Dermis blood vessel endothelial cell (primary cell): ENCODE measurements at places on chromosomes 16 and 17. TPM values are rescaled to one million over a fixed set of nuclear protein-coding genes. Genes with fewer than 3 reads are reported as not detected.

DNA sequence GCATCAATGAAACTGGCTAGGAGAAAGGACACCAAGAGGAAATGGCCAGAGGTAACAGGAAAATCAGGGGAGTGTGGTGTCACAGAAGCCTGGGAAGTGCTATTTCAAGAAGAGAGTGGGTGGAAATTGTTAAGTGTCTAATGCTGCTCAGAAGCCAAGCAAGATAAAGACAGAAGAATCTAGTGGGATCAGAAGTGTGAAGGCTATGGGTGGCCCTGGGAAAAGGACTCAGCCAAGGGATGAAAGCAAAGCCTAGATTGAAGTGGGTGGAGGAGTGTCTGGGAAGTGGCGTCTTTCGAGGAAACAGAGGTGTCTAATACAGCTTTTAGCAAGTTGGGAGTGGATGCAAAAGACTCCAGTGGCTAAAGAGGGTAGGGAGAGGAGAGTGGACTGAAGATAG is 13.4 kb downstream of the PDZD9 start:
- DNase-seq, result no peak

GRCh38 chr17:21039839-21040575 is 2.8 kb downstream of the USP22 start:
- DNase-seq, result peak; percentile 62

Gene WSB1
- 783 and 844 TPM in 2 replicates for total RNA-seq

- no peak for DNase-seq
Observed at GRCh38 chr16:65936096-65936495, 430.4 kb upstream of the CDH5 start.

DNA sequence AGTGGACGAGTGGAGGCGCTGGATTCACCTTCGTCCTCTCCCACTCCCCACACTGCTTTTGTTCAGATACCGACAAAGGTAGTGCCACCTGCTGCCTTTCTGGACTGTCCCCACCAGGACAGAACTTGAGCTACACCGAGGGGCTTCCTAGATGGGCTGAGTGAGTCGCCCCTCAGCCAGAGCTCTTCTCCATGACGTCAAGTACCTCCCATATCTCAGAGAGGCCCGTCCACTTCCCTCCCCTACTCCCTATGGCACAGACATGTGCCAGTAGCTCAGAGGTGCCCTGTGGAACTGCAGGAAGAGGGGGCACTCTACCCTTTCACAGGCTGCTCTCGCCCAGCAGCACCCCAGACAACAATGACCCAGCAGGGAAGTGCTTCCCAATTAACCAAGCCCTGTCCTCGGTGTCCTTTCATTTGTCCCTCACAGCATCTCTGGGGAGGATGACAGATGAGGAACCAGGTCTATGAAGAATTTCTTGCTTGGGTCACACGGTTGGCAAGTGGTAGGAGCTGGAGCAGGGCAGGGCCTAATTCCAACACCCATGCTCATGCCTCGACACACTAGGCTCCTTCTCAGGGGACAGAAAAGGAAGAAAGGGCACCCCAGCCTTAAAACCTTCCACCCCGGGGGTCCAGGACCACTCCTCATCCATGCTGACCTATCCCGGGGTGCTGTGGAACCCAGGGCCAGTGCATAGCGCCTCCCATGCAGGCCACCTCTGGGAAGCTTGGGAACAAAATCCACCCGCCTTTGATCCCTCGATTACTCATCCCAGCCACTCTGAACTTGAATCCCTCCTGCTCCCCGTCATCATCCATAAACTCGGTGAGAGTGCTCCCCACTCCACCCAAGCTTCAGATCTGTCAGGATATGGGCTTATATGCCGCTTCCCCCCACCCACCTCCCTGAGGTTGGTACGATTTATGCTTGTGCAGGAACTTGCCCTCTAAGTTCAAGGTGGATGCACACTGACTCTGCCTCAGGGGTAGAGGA is 51.7 kb downstream of the WNT3 start:
- no peak for DNase-seq

DNA sequence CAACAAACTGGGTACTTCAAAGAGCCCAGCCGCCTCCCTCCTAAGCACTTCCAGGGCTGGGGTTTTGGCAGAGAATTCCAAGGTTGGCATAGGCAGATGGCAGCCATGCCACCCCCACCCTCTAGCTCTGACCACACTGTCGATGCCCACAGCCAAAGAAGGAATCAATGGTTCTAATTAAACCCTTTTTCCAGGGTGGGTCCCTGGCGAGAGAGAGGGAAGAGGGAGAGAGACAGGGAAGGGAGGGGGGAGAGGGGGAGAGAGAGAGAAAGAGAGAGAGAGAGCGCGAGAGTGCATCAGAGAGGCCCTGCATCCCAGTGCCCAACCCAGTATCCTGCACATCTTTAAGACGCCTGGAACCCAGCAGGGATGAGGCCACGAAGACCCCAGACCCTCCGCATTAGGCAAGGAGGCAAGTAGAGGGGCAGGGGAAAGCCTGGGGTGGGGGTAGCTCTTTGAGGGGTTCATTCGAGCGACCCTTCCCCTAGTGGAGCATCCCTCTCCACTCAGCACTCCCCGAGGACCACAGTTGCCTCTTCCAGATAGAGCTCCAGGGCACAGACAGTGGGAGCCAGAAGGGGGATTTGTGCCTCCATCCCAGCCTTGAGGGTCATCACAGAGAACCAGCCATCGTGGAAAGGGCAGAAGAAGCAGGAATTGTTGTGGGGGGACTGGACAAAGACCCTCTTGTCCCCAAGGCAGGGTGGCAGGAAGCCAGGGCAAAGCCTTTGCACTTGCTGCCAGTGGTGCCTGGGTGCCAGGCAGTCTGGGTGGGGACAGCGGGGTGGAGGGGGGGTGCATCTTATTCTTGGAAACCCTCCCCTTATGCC is 2.6 kb downstream of the SRCIN1 start:
- DNase-seq, result no peak

GRCh38 chr17:78391843-78392242 is 13.4 kb downstream of the PGS1 start:
- DNase-seq, result peak; percentile 73

DNA sequence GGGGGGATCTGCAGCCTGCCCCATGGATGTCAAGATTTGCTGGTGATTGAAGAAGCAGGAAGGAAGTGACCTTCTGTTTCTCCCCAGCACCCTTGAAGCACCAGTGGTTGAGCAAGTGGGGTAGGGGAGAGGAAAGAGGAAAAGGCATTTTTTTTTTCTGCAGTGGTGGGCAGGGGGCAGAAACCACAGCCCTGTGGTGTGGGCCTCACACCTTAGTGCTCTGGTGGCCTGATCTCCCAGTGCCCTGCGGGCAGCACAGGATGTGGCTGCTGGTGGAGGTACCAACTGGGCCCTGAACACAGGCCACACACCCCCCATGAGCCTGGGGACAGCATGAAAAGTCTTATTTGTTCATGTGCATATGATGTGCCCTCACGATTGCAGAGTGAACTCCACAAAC is 7.1 kb downstream of the ITGAD start:
- DNase-seq, result no peak

- DNase-seq, result peak; percentile 77
Observed at GRCh38 chr17:77400445-77400870, 259.7 kb downstream of the SEC14L1 start.

GRCh38 chr17:79799174-79799537 is 2.3 kb upstream of the CBX8 start:
- no peak for DNase-seq

- DNase-seq, result no peak
Observed at GRCh38 chr17:4490109-4490591, 8.5 kb upstream of the SPNS2 start.

Gene OR2C1
- not detected in 2 replicates for total RNA-seq

Gene TERB1
- 0.17 TPM in 1 of 2 replicates, not detected in the other for total RNA-seq

Gene CES4A
- 1.4 and 1.7 TPM in 2 replicates for total RNA-seq

- no peak for DNase-seq
Observed at GRCh38 chr17:54007855-54008254, 185.1 kb downstream of the KIF2B start.

DNA sequence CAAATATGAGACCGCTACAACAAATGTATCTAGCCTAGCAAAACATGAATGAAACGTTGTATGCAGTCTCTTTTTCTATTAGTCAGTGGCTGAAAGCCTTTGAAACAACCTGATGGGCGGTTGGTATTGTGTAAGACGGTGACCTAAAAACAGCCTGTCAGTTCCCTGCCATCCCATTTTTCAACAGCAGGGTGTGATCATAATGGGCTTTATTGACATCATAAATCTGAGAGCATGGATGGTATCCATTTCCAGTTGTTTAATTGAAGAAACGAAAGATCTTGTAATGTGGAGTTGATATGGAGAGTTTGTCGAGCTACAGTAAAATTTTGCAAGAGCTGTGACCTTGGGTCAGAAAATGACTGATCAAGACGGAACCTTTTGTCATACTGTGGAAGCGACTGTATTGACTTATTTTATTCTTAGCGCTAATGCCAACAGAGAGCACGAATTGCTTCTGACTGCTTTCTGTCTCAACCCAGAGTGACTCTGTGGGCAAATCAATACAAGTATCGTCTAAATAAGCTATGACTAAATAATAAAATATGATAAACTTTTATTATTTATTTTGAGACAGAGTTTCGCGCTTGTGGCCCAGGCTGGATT is 12.3 kb upstream of the MEIOB start:
- DNase-seq, result peak; percentile 47

GRCh38 chr16:81831722-81832126 is 52.6 kb downstream of the PLCG2 start:
- DNase-seq, result no peak

DNA sequence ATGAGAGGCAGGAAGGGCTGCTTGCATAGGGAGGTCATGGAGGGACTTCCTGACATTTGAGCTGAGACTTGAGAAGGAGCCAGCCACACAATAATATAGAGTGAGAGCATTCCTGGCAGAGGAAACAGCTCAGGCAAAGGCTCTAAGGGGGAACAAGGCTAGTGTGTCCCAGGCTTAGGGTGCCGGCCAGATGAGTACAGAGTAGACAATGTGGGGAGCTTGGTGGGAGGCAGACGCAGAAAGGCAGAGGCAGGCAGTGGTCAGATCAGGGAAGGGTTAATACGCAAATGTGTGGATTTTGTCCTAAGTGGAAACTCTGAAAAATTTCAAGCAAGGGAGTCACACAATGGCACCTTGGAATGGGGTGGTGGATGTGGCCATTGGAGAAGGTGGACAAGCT is 31.3 kb downstream of the CD300LB start:
- no peak for DNase-seq

DNA sequence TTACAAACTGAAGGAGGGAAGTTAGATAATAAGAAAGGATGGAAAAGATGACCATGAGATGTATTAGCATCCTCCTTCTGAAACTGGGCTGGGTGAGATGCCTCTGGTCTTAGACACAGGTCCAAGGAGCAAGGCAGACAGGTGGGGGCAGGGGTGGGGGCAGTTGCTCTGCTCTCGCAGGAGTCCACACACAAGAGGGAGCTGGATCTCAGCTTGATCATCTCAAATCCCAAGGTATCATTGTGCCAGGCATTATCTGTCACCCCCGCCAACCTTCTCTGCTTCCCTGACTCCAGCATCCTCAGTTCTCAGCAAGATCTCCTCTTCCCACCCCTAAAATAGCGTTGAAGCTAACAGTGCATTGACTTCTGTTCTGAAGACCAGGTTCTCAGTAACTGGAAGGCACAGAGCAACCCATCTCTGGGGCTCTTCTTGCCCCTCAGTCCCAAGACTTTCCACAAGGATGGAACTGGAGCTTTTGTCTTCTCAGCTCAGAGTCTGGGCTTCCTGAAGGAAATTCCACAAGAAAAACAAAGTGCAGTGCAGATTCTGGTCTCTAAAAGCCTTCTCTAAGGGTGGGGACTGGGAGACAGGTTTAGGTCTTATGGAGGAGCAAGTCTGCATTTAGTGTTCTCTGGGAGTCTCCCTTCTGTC is 1.6 kb downstream of the FLOT2 start:
- peak; percentile 32 for DNase-seq

GRCh38 chr16:68338326-68339119 is 27.7 kb downstream of the PRMT7 start:
- DNase-seq, result no peak

GRCh38 chr17:909642-910323 is 69.8 kb downstream of the NXN start:
- DNase-seq, result peak; percentile 70

Gene CHST4
- total RNA-seq, result not detected in 2 replicates

- DNase-seq, result no peak
Observed at GRCh38 chr16:12173121-12173520, 196.6 kb downstream of the SNX29 start.

DNA sequence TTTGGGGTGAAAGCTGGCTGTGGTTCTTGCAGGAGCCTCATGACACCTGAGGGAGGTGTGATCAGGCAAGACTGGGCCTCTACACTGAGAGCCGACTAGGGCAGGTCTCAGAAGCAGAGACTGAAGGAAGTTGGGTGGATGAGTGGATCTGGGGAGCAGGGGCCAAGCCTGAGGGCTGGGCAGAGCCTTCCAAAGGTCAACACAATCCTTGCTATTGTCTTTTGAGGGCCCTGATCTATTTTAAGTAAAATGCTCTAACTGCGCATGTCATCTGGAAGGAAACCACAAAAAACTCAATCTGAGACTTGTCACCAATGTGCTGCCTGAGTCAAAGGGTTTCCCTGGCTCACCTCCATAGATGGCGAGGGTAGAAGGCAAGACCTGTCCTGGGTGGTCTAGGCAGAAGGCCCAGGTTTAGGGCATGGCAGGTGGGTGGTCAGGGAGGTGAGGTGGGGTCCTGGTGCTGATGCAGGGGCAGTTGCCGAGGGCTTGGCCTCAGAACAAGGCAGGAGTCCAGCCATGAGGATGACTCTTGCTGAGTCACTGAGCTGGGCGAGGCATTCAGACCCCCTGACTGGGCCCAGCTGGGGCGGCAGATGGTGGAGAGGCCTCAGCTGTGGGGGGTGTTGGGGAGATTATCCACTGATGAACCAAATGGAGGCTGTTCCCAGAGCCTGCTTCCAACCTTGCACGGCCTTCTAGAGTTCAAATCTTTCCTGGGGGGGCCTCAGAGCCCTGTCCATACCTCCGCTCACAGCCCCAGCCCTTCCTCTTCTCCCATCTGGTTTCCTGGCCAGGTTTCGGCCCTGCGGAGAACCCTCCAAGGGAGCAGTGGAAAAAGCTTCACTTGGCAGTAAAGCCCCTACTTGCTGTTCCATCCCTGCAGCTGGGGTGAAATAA is 5.1 kb downstream of the MVP start:
- DNase-seq, result peak; percentile 66

Gene MC1R
- total RNA-seq, result 2.3 and 2.6 TPM in 2 replicates

DNA sequence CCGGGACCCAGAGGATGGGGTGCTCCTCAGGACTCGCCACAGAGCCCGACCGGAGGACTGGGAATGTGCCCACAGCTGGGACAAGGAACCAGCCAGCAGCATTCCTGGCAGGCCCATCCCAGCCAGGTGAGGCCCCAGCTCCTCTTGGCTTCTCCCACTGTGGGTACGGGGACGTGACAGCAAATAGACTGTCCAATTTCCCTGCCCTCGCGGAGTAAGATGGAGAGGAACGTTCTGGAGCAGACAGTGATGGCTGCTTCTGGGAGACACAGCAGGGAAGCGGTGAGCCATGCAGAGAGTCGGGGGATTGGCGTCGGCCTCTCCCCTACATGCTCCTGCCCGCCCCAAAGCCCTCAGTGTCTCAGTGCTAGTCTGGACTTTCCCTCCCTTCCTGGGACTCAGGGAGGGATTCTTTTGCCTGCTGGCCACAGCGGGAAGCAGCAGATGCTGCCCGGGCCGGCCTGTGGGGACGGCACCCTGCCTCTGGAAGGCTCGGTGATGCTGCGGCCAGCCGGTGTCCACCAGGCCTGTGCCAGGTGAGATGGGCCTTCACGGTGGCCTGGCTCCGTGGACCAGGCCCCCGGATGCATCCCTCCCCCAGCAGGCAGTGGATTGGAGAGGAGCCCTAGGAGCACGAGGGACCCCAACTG is 89.1 kb downstream of the SEC14L1 start:
- DNase-seq, result no peak

GRCh38 chr16:10531582-10531981 is 48.8 kb downstream of the EMP2 start:
- DNase-seq, result no peak

Gene DNASE1L2
- 0.51 and 0.56 TPM in 2 replicates for total RNA-seq

- no peak for DNase-seq
Observed at GRCh38 chr16:29310852-29311314, 95.6 kb downstream of the NPIPB11 start.

GRCh38 chr17:66670206-66670605 is 164.7 kb upstream of the CACNG5 start:
- DNase-seq, result no peak
